NCI-H69 (cell line): ENCODE measurements at places on chromosomes 2 and 18.

GRCh38 chr2:217277646-217278398, 418.0 kb upstream of the TNP1 start:
- DNase-seq, result no peak

DNA sequence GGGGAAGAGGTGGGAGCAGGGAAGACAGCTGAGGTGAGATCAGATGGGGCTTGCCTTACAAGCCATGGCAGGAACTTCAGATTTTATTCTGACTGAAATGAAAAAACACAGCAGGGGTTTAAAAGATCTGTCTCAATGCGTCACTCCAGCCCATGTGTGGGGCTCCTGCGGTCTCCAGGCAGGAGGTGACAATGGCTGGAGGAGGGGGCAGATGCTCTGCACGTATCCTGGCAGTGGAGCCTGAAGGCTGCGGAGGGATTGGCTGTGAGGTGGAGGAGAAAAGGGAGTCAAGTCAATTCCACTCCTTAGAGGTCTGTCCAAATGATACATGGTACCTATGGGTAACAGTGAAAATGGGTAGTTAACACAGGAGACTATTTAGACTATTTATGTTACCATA, 40.5 kb upstream of the KIDINS220 start:
- DNase-seq, result no peak

- DNase-seq, result no peak
Measured at GRCh38 chr2:219578811-219579613, 6.9 kb downstream of the INHA start.

- DNase-seq, result no peak
Measured at GRCh38 chr2:27291865-27292264, 9.6 kb downstream of the TRIM54 start.

DNA sequence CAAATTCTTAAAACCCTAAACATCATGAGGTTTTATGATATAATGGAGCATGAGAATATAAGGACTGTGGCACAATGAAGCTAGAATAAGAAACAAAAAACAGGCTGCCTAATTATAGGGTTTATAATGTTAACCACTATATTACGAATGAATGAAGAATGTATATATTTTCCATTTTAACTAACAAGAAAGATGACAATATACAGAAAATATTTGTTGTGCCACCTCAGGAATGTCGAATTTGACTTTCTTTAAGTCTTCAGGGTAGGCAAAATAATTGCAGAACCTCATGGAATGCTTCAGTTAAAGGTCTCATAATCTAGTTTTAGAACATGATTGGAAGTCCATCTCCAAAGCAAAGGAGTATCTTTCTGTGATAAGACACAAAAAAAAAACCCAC, 282.9 kb upstream of the SLC8A1 start:
- DNase-seq, result no peak

DNA sequence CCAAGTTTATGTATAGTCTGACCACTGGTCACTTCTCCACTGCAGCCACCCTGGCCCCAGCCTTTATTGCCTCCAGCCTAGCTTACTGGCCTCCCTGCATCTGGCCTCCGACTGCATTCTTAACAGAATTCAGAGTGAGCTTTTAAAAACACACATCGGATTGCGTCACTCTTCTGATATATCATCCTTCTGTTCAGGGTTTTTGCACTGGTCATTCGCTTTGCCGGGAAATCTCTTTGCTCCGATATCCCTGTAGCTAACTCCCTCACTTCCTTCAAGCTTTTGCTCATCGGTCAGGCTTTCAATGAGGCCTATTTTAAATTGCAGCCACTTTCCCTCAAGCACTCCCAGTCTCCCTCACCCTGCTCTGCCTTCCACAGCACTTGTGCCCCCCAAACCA, 101.6 kb upstream of the DLX2 start:
- DNase-seq, result no peak

DNA sequence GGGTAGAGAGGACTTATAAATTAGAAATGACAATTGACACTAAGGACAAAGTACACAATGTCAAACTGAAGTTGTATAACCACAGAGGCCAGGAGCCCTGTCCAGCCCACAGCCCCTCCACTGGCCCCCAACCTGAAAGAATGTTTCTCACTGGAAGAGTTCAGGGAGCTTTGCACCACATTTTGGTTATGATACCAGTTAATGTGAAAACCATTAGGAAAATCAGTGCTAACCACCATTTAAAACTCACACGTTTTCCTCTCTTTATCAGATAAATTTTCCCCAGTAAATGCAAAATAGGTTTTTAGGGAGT, 6.2 kb upstream of the IL1RL2 start:
- no peak for DNase-seq

- DNase-seq, result no peak
Measured at GRCh38 chr18:22856870-22857269, 76.3 kb upstream of the RBBP8 start.

DNA sequence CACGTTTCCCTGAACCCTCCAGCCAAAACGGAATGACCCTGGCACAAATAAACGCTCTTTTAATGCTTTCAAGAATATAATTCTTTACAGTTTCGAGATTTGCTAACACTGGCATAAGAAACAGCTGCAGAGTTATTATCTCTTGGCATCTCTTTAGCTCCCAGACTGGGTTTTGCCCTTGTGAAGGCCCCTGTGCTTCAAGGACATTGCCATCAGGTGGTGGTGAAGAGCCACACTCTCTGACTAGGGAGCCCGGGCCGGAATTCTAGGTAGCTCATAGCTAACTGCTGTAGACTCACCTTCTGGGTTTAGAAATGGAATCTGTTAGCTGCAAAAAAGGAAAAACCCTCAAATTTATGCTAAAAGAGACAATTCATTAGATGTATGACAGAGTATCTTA, 13.3 kb upstream of the GALNT14 start:
- DNase-seq, result no peak

- no peak for DNase-seq
Measured at GRCh38 chr2:196177124-196177523, 5.7 kb upstream of the STK17B start.

DNA sequence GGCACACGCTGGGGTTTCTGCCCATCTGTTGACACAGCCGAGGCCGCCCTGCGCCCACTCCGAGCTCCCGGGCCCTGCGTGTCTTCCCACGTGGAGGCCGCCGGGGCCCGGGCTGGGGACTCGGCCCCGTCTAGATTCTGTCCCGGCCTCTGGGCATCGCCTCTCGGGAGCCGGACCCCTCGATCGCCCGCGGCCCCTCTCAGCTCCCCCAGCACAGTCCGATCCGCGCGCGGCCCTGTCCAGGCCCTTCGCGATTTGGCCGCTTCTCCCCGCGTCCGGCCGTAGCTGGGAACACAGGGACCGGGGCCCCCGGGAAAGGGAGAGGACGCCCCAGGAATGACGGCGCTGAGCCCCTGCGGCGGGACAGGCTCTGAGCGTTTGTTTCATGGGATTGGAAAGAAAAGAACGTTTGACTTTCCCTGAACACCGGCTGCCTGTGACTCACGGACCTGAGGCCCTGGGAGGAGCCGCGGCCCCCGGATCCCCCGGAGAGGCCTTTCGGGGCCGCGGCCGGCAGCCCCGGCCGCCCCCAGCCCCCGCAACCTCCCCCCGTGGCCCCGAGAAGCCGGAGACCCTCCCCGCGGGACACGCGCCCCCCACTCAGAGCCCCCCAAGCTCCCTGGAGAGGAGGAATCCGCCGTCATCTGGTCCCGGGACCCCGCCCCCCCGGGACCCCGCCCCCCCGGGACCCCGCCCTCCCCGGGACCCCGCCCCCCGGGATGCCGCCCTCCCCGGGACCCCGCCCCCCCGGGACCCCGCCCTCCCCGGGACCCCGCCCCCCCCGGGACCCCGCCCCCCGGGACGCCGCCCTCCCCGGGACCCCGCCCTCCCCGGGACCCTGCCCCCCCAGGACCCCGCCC, 62.7 kb upstream of the CTDP1 start:
- DNase-seq, result no peak

GRCh38 chr2:216114382-216114713, 5.2 kb downstream of the XRCC5 start:
- DNase-seq, result no peak

DNA sequence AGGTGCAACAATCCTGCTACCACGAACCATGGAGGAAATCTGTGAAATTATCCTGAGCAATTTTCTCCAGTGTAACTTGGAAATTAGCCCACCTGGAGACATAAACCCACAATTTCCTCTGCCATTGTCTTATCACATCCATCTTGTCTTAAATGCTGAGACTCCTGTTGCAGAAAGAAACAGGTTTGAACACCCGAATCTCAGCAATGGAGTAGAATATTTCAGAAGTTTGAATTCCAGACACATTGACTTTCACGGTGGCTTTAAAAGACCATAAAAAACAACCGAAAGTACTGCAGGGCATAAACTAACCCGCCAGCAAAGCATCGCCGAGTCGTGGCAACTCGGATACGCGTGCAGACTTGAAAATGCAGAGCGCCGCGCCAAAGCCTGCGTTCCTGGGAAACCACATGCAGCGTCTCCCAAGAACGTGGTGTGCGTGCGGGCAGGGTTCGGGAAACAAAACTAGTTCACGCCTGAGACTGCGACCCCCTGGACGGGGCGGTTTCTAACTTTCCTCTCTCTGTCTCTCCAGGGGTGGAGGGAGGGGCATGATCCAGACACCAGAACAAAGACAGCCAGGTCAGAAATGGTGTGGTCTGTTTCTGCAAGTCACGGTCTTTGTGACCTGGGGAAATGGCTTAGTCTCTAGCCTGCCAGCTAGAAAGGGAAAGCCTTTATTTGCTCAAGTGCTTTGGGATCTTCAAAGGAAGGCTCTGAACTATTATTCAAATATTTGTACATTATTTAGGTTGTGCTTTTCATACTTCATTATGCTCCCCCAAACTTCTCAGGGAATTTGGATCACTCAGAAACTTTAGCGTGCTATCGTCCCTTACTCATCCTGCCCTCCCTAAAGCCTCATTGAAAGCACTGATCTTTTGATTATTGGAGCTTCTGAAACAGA, 26.9 kb upstream of the KCTD1 start:
- peak; percentile 68 for DNase-seq

DNA sequence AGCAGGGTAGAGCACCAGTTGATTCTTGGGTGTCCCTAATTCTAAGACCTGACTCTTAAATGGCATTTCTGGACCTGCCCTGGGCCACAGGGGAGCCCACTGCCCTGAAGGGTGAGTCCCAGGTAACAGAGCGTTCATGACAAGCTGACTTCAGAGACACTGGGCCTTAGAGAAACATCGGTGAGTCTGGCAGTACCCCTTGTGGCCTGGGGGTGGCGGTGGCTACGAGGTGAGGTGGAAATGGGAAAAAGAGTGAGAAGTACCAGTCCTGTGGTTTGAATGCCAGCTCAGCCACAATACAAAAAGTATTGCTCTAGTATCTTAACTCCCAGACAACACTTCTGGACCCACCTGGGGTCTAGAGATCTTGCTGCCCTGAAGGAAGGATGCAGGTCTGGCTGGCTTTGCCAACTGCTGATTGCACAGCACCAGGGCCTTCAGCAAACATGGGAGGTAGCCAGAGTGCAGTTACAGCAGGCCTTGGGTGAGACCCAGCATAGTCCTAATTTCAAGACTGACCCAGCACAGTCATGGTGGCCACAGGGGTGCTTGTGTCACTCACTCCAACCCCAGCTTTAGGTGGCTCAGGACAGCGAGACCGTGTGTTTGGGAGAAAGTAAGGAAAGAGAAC, 44.5 kb downstream of the USP34 start:
- peak; percentile 25 for DNase-seq

DNA sequence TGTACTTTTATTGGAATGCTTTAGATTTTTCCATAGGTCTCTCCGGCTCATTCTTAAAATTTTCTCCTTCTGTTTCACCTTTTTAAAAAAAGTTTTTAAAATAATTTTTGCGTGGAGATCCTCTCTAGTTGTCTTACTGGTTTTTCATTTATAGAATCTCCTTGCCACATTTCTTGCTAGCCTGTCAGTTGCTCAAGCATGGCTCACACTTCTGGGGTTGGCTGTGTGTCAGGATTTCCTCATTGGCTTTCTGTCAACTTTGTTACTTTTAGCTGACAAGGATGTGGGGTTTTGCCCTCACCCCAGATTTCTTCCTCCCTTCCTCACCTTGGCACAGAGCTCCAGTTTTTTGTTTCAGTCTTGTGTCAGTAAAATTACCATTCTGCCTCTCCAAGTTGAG, 124.6 kb downstream of the ZNF407 start:
- no peak for DNase-seq

GRCh38 chr2:105007367-105007766, 30.5 kb upstream of the MRPS9 start:
- DNase-seq, result no peak

GRCh38 chr18:46413684-46414083, 243.3 kb downstream of the LOXHD1 start:
- peak; percentile 95 for DNase-seq
